ENCODE measurements at places on chromosomes 16 and 17.

GRCh38 chr17:82890339-82890730, 50.5 kb upstream of the ZNF750 start:
- no peak for DNase-seq
- peak overlapping the region; percentile 89 for H3K27ac ChIP-seq
- peaks cover 45% of the 10 kb centered on the region for H3K4me1 ChIP-seq
- no peaks in the 10 kb centered on the region for H3K27me3 ChIP-seq
- no peak overlapping the region for H3K4me3 ChIP-seq

DNA sequence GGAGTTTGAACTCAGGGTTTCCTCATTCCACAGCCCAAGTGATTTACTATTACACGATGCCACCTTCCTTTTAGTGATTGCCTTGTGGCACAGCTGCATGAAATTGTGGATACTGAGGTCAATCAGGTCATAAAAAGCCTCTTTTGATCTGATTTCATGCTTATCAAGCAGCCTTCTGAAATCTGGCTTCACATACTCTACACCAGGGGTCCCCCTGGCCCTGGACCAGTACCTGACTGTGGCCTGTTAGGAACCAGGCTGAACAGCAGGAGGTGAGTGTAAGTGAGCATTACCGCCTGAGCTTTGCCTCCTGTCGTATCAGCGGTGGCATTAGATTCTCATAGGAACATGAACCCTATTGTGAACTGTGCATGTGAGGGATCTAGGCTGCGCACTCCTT, 13.8 kb downstream of the SLFN5 start:
- peak overlapping the region; percentile 31 for H3K4me3 ChIP-seq
- peaks cover 71% of the 10 kb centered on the region for H3K36me3 ChIP-seq
- peaks cover 54% of the 10 kb centered on the region for H3K4me1 ChIP-seq
- no peaks in the 10 kb centered on the region for H3K27me3 ChIP-seq

- DNase-seq, result no peak
- H3K4me1 ChIP-seq, result peaks cover 18% of the 10 kb centered on the region
- H3K36me3 ChIP-seq, result peaks cover 14% of the 10 kb centered on the region
- peak overlapping the region; percentile 88 for H3K4me3 ChIP-seq
These were observed 491 bp downstream of the TRAP1 start for GRCh38 chr16:3716831-3717234.

GRCh38 chr17:77528516-77529327, 388.0 kb downstream of the SEC14L1 start:
- no peak for DNase-seq
- no peak overlapping the region for H3K27ac ChIP-seq
- no peaks in the 10 kb centered on the region for H3K4me1 ChIP-seq
- peaks cover 13% of the 10 kb centered on the region for H3K27me3 ChIP-seq
- H3K4me3 ChIP-seq, result no peak overlapping the region
- H3K36me3 ChIP-seq, result peaks cover 2% of the 10 kb centered on the region

DNA sequence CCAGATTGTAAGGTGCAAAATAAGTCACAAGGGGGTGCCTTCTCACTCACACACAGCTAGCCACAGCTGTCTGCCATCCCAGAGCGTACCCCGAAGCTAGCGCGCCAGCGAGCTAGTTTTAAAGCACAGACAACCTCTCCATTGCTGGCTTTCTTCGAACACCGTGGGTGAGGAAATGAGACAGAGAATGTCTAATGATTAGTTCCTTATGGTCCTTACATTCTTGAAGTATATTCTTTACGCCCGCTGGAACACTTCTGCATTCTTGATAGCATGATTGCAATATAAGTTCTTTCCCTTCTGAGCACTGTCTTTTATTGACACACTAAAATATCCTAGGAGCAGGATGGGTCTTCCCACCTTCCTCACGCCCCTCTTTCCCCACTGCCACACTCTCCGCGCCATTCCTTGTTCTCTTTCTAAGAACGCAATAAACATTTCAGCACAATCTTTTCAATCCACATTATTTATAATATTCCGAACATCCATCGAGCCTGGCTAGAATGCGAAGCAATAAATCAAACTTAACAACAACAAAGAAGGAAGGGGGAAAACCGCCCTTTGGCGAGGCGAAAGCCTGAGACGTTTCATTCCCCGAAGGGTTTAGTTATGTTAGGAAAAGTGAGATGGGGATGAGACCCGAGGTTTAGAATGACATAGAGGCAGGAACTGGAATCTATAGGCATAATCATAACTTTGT, 251.3 kb downstream of the NTN1 start:
- DNase-seq, result no peak
- H3K36me3 ChIP-seq, result peaks cover 4% of the 10 kb centered on the region
- H3K4me3 ChIP-seq, result no peak overlapping the region
- H3K27me3 ChIP-seq, result no peaks in the 10 kb centered on the region

GRCh38 chr16:57360321-57360935, 1.8 kb downstream of the CCL22 start:
- no peak overlapping the region for H3K27ac ChIP-seq
- no peak overlapping the region for H3K4me3 ChIP-seq
- H3K4me1 ChIP-seq, result peaks cover 3% of the 10 kb centered on the region
- peaks cover 20% of the 10 kb centered on the region for H3K27me3 ChIP-seq
- DNase-seq, result no peak
- H3K36me3 ChIP-seq, result peaks cover 2% of the 10 kb centered on the region

- H3K36me3 ChIP-seq, result peaks cover 24% of the 10 kb centered on the region
- peaks cover 11% of the 10 kb centered on the region for H3K27me3 ChIP-seq
- peaks cover 42% of the 10 kb centered on the region for H3K4me1 ChIP-seq
- peak overlapping the region; percentile 86 for H3K4me3 ChIP-seq
- peak overlapping the region; percentile 77 for H3K27ac ChIP-seq
These were observed 3.6 kb downstream of the IRF8 start for GRCh38 chr16:85902366-85903155.

DNA sequence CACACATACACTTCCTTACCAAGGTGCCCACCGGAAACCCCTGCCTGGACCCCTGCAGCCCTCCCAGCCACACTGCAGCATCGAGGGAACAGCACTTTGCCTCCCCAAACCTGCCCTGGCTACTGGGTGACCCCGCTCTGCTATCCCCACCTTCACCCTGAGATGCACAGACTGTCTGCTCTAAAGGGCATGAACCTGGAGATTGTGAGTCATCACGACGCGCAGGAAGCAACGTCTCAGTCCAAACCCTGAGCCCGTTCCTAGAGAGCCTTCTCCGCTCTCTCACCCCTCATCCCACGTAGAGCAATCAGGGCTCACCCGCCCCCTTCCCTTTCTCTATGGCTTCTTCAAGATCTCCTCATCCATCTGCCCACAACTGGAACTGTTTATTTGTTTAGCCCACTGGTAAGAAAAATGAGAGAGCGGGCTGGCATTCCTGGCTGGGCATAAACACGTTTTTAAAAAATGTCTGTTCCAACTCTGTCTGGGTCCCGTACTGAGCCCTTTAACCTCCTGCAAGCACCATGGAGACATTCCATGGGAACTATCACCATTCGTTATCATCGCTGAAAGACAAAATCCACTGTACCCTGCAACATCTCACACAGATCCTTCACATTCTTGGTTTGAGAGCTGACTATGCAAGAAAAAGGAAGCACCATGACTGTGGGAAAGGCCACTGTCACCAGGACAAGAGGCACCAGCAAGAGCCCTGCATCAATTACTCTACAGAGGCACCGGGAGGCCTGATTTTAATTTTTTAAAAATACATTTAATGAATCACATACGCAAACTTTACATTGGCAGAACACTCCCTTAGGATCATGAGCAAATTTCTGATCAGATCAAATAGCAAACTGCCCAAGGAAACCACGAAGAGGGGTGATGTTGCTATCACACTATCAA, 28.2 kb downstream of the ZFHX3 start:
- H3K36me3 ChIP-seq, result peaks cover 4% of the 10 kb centered on the region
- H3K4me1 ChIP-seq, result no peaks in the 10 kb centered on the region
- no peak overlapping the region for H3K4me3 ChIP-seq
- peaks cover 14% of the 10 kb centered on the region for H3K27me3 ChIP-seq
- DNase-seq, result no peak
- H3K27ac ChIP-seq, result no peak overlapping the region

DNA sequence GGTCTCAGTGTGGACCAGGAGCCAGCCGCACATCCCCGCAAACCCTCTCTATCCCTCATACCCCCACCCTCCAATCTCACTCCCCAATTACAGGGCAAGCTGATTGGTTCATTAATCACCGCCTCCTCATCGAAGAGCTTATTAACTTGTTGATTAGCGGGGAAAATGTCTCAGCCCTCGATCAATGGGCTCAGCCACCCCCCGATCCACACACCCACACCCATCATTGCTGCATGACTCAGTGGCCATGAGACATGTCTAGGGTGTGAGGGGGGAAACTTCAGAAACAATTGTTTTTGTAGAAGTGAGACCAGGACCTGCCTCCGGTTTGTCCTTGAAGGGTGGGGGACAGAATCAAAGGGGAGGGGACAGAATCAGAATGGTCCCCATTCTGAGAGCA, 2.5 kb upstream of the PYY start:
- DNase-seq, result no peak
- no peaks in the 10 kb centered on the region for H3K4me1 ChIP-seq
- H3K36me3 ChIP-seq, result peaks cover 3% of the 10 kb centered on the region
- H3K4me3 ChIP-seq, result no peak overlapping the region
- H3K27ac ChIP-seq, result no peak overlapping the region
- peaks cover 65% of the 10 kb centered on the region for H3K27me3 ChIP-seq

DNA sequence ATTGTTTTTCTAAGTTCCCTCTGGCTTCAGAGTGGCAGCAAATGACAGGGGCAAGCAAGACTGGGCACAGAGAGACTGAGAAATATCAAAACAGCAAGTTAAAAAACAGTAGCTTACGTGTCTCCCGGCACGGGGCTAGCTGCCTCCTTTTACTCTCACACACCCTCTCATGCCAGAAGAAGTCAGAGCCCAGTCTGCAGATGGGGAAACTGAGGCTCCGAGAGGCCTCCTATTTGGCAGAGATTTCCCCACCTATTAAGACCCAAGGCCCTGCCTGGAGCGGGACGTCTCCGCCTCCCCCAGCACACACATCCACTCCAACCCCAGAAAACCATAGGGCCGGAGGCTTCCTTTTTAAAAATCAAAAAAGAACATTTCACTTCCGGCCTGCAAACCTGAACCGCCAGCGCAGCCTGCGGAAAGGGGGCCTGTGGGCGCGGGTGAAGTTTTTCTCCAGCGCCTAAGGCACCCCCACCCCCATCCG, 832 bp downstream of the CARHSP1 start:
- peak; percentile 62 for DNase-seq
- peaks cover 40% of the 10 kb centered on the region for H3K4me1 ChIP-seq
- peak overlapping the region; percentile 97 for H3K4me3 ChIP-seq
- peak overlapping the region; percentile 97 for H3K27ac ChIP-seq
- H3K27me3 ChIP-seq, result no peaks in the 10 kb centered on the region
- H3K36me3 ChIP-seq, result peaks cover 9% of the 10 kb centered on the region

GRCh38 chr17:7841915-7842379, 7.9 kb downstream of the KDM6B start:
- H3K4me1 ChIP-seq, result peaks cover 65% of the 10 kb centered on the region
- H3K4me3 ChIP-seq, result peak overlapping the region; percentile 100
- peaks cover 80% of the 10 kb centered on the region for H3K36me3 ChIP-seq
- DNase-seq, result peak; percentile 80
- H3K27ac ChIP-seq, result peak overlapping the region; percentile 100

- H3K36me3 ChIP-seq, result no peaks in the 10 kb centered on the region
- H3K4me3 ChIP-seq, result no peak within 1 kb of the TSS
- H3K27me3 ChIP-seq, result peaks cover 54% of the 10 kb centered on the region
- H3K27ac ChIP-seq, result no peak within 1 kb of the TSS
- no peaks in the 10 kb centered on the region for H3K4me1 ChIP-seq
- no peak for DNase-seq
These were observed at the start of gene TMEM100 for GRCh38 chr17:55722742-55723487. TSS of gene TMEM100 (minus strand) at chr17:55722864. CDS start at chr17:55721070, 1,794 bp downstream.

DNA sequence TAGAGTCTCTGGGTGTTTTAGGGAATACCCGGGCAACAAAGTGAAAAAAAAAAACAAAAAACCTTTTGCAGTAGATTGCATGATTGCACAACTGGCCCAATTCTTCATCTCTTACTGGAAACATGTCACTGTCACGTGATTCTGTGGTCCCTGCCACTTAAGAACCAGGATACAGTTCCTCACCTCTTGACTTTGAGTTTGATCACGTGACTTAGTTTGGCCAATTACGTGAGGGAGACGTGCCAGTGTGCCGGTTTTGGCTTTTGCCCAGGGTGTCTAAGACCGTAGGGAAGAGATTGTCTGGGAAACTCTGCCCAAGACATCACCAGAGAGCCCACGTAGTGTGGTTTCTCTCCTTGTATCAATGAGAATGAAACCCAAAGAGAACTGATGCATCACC, 88.7 kb downstream of the GRIN2A start:
- H3K27me3 ChIP-seq, result peaks cover 6% of the 10 kb centered on the region
- DNase-seq, result no peak
- H3K4me3 ChIP-seq, result no peak overlapping the region

GRCh38 chr16:31472709-31473203, 804 bp downstream of the TGFB1I1 start:
- H3K36me3 ChIP-seq, result peaks cover 11% of the 10 kb centered on the region
- H3K4me3 ChIP-seq, result peak overlapping the region; percentile 65
- no peak overlapping the region for H3K27ac ChIP-seq
- H3K27me3 ChIP-seq, result peaks cover 22% of the 10 kb centered on the region
- no peak for DNase-seq

GRCh38 chr17:65085397-65085796, 28.9 kb upstream of the GNA13 start:
- no peak overlapping the region for H3K4me3 ChIP-seq
- no peaks in the 10 kb centered on the region for H3K36me3 ChIP-seq

DNA sequence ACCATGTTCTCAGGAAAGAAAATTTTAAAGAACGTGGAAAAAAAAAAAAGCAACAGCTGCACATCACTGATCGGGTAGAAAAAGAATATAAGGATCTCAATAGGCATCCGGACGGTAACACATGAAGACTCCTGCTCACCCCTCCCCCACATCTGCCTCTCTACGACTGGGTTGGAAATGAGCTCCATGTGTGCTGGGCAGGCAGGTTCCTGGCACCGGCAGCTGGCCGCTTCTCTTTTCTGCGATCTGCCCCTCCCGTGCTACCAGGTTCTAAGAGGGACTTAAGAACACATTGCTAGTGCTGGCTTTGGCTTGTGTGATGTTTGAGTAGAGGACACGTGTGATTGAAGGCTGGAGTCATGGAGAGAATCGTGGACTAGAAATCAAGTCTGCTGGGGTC, 115.5 kb downstream of the AATF start:
- no peaks in the 10 kb centered on the region for H3K27me3 ChIP-seq
- no peak for DNase-seq
- H3K27ac ChIP-seq, result no peak overlapping the region
- no peaks in the 10 kb centered on the region for H3K36me3 ChIP-seq
- H3K4me3 ChIP-seq, result no peak overlapping the region

DNA sequence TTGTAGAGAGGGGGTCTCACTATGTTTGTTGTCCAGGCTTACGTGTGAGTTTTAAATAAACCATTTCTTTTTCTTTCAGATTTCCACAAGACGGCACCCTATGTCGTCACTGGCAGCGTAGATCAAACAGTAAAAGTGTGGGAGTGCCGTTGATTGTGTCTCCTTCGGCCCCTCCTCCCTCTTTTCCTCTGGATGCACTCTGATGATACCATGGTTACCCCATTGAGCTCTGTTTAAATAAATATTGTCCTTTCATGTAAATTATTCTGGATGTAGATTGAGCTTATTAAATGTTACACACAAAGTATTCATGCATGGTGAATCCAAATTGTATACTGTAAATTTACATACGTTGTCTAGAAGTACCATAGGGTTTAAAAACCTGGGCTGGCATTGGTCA, 29.9 kb downstream of the CLUH start:
- H3K27me3 ChIP-seq, result no peaks in the 10 kb centered on the region
- H3K4me3 ChIP-seq, result no peak overlapping the region
- DNase-seq, result no peak
- no peak overlapping the region for H3K27ac ChIP-seq
- peaks cover 6% of the 10 kb centered on the region for H3K4me1 ChIP-seq
- H3K36me3 ChIP-seq, result peaks cover 69% of the 10 kb centered on the region
